ENCODE measurements at places on chromosomes 11 and 22. TPM values are rescaled to one million over a fixed set of nuclear protein-coding genes. Genes with fewer than 3 reads are reported as not detected.

The KDELR3 gene
- 4.4 TPM for total RNA-seq

The EHBP1L1 gene
- 75.2 TPM for total RNA-seq

The GLB1L2 gene
- total RNA-seq, result 0.19 TPM

The GAB4 gene
- not detected for total RNA-seq

The OR10D3 gene
- not detected for total RNA-seq

The CLCF1 gene
- total RNA-seq, result 1.7 TPM

The FADS2 gene
- total RNA-seq, result 2.6 TPM

The OR8B12 gene
- total RNA-seq, result not detected

The OR4D5 gene
- total RNA-seq, result not detected

The NXPE2 gene
- total RNA-seq, result 0.32 TPM

Measured in heart left ventricle (tissue), 16 donors.